ENCODE measurements at places on chromosomes 7 and 10.

DNA sequence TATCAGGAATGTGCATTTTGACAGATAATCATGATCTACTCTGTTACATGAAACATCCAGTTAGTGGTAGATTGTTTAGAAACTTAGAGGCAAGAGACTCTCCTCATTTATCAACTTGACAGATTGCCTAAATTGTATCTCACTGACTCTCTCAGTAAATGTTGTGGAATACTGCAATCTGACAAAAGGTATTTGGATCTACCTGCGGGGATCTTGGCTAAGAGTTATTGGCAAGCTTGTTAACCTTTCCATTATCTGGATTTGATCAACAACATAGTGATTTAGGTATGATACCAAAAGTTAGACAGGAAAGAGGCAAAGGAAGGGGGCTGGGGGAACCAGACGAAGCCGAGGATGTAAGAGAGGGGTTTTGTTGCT is 2.0 kb downstream of the VSTM2A start:
- no peak for DNase-seq

DNA sequence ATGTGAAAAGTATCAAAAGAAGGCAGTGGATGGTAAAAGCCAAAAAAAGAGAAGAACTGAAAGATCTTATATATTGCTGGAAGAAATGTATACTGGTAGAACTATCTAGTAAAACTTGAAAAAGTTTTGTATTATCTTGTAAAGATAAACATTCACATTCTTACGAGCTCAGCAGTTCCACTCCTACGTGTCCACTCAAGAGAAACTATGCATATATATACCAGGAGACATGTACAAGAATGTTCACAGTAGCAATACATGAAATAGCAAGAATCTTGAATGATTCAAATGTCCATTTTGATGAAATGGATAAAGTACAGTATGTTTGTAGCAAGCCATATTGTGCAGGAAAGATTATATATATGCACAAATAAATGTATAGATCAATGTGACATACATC is 155.0 kb downstream of the RNF133 start:
- no peak for DNase-seq

- DNase-seq = no peak
These were observed 203.4 kb upstream of the AHR start for GRCh38 chr7:17094963-17095574.

GRCh38 chr10:112811741-112812551 is 138.1 kb upstream of the TCF7L2 start:
- DNase-seq = no peak

DNA sequence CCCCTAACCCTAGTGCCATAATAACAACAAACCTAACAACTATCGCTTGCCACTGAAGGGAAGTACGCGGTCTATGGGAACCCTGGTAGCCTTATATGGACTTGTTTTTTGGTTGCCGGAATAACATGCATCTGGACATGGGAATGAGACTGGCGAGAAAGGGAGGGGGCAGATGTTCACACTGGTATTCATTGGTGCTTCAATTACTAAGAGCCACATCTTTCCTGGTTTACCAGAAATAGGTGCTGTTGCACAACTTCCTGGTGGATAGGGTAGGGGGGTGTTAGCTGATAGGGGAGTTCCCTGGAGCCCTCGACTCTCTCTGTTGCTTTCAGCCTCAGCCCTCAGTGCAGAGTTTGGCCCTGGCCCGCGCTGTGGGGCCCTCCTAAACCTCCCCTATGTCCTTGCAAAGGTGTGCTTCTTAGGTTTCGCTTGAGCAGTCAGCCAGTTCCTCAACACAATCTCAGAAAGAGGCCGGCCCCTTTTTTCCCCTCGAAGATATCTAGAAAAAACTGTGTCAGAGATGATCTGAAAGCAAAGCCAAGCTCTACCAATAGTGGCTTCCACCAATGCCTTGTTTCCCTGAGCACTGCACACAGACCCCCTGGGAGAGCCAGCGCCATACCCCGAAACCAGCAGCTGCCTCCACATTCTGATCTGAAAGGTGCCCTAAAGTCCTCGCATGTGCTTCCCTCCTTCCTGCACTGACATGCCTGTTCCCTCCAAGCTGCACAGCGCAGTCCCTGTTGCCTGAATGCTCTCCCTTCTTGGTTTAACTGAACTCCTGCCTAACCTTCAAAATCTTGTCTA is 13.5 kb downstream of the TBXAS1 start:
- DNase-seq = no peak

GRCh38 chr7:129610709-129611245 is 743 bp upstream of the NRF1 start:
- peak; percentile 11 for DNase-seq

DNA sequence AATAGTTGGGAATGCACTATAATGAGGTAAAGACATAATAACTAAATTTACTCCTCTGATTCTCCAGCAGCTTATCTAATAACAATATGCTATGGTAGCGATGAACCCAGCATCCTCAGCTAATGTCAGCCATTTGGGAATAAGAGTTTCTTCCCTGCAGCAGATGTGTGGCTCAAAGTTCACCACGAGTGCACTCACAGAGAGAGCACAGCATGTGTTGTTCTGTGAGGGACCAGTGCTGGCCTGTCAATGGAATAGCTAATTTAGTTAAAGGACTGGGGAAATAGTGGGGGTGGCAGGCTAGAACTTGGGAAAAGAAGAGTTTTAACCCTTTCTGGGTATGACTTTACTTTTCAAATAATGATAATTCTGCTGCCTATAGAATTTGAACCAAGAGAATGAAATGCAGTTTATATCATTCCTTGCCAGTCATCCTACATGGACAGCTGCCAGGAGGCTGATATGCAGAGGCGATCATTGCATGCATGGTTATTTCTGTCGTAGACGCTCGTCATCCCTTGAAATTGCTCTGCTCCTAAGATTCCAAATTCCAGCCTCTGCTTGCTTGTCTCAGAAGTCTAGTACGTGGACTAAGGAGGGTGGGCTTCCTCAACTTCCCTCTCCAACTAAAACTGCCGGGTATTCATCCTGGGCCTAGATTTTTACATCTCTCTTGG is 355.6 kb downstream of the RNLS start:
- DNase-seq = no peak

DNA sequence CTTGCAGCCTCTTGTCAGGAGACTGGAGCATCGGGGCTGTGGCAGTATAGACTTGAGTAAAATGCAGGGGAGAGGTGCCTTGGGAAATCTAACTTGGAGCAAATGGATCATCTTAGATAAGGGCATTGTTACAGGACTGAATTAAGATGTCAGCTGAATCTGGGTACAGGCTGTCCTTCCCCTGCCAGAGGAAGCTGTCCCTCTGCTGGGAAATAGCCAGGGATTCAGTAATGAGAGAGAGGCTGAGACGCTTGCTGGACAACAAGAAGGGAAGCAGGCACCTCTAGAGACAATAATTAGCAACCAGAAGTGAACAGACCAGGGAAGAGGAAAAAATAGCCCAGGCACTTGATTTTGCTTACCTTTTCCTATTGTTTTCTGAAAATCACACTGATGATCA is 20.7 kb upstream of the RAPGEF5 start:
- DNase-seq = no peak

- no peak for DNase-seq
These were observed 48.2 kb downstream of the EZH2 start for GRCh38 chr7:148835854-148836253.

DNA sequence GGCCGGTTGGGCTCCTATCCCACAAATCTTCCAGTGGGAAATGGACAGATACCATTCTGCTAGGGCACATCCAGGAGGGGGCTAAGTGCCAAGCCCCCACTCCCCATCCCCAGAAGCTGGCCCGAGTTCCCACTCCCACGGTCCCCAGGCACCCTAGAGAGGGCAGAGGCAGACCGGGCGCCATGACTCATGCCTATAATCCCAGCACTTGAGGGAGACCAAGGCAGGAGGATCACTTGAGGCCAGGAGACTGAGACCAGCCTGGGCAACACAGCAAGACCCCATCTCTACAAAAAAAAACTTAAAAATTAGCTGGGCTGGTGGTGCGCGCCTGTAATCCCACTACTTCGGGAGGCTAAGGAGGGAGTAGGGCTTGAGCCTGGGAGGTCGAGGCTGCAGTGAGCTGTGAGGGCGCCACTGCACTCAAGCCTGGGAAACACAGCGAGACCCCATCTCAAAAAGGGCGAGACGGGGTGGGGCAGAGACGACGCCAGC is 870 bp downstream of the GNA12 start:
- DNase-seq = no peak

- no peak for DNase-seq
These were observed 137.3 kb upstream of the CHST15 start for GRCh38 chr10:124230635-124231167.

DNA sequence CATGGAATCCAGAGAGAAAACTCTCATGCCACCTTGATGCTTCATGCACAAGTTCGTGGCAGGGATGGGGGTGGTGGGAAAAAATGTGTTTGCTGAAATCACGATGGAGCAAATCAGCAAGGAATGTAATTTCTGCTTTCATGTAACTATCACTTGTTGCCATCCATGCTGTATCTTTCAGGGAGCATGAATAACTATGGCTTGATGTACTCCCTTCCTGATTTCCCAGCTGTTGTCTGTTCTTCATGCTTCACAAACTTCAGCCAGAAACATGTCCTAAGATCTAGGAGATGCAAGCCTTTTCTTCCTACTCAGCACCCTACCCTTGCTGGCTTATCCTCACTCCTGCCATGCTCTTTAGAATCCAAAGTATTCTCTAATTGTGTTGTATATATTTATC is 64.0 kb downstream of the LRRC4 start:
- no peak for DNase-seq

GRCh38 chr10:87869773-87870551 is 6.5 kb downstream of the PTEN start:
- no peak for DNase-seq

DNA sequence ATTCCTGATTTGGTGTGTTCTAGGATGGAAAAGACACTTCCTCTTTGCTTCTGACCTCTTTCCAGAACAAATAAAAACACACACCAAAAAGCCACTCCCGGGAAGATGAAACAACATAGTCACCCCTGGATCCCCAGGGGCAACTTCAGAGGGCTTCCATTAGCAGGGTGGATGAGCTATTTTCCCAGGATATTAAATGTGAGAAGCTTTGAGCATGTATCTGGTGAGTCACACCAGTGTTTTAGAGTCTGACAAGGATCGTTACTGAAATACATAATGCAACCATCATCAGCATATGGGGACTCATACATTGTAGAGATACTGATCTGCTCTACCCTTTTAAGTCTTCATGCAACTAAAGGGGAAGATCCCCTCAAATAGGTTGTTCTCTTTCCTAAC is 115.5 kb upstream of the ZNF438 start:
- no peak for DNase-seq

GRCh38 chr10:122780391-122780790 is 65.3 kb downstream of the CUZD1 start:
- no peak for DNase-seq

DNA sequence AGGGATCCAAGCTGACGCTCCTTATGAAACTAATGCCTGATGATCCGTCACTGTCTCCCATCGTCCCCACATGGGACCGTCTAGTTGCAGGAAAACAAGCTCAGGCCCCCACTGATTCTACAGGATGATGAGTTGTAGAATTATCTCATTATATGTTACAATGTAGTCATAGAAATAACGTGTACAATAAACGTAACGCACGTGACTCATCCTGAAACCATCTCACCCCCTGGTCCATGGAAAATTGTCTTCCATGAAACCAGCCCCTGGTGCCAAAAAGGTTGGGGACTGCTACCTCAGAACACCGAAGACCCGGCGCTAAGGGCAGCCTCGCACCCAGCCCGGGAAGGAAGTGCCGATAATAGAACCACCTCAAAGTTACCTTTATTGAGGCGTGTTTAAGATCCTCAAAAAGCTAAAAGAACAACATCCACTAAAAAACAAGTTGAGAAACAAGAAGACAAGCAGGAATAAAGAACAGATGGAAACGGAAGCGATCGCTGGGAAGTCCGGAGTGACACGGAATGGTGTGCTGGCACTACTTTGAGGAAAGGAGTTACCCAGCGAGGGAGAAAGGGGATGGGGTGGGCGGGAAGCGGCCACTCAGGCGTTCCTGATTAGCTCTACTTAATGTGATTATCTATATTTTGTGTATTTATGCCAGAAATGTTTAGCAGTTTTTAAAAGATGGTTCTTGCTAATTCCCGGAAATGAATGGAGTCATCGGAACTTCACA is 50.1 kb upstream of the PRKAR1B start:
- no peak for DNase-seq

DNA sequence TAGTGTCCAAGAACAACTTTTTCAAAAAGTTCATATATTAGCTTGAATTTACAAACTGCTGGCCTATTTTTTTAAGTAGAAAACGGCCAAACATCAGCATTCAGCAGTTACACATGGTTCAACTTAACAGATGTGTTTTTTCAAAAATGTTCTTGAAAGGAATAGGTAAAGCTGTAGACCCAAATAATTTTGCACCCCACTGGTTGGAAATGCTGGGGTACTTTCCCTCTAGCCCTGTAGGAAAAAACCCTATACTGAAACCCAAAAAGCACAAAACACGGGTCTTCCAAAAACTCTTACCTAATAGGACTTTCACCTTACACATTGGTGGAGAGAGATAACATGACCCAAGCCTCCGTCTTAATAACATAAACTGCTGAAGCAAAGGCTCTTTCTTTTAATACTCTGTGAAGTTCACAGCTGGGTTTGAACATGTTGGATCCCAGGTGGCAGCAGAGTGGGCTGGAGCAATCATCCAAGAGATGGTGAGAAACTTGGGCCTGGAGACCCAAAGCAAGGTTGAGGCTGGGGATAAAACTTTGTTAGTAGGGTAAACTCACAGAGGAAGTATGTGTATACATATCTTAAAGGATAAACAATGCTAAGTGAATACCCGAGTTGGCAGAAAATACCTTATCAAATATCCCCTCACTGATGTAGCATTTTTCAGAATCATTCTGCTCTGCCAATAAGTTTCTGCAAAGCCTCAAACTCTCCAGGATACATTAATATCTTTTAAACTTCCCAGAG is 629 bp upstream of the DNAJC9 start:
- DNase-seq = no peak

GRCh38 chr7:77466450-77466849 is 50.3 kb upstream of the GSAP start:
- DNase-seq = no peak

DNA sequence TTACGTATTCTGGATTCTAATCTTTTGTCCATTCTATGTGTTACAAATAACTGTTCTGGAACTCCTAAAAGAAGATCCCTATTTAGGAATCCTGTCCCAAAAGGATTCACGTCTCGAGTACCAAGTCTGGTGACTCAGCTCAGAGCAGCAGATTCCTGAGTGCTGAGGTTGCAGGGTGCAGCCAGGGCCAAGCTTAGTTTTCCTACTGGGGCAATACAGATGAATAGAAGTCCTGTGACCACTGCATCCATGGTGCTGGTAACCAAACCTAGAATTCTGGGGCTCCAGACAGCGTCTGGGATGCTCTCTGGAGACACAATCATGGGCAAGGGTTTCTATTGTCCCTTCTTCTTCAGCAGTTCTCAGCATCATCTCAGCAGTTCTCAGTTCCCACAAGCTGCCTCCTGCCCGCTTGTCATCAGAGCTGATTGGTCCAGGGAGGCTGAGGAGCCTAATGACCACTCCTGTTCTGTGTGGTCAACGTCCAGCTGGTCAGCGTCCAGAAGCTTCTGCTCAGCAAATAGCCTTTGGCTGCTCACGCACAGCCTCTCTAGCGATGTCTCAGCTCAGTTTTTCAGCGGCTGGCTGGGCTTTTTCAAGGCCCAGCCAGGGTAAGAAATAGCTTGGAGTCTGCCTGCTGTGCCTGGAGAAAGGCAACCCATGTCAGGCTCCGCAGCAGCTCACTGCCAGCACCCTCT is 50.4 kb upstream of the C7orf33 start:
- DNase-seq = no peak

- no peak for DNase-seq
These were observed 55.2 kb downstream of the EGFR start for GRCh38 chr7:55073976-55074528.
